ENCODE measurements at places on chromosomes 3 and 15. TPM values are rescaled to one million over a fixed set of nuclear protein-coding genes. Genes with fewer than 3 reads are reported as not detected.
A peak's percentile ranks its signal among the peaks of the same experiment; 100 is the strongest.

ZFYVE19 gene
- 15.5 TPM for polyA plus RNA-seq

SH3GL3 gene
- polyA plus RNA-seq: not detected

SLC2A2 gene
- not detected for polyA plus RNA-seq

PLSCR4 gene
- polyA plus RNA-seq: not detected

PROS1 gene
- not detected for polyA plus RNA-seq

LRRC31 gene
- polyA plus RNA-seq: not detected

ANKRD63 gene
- not detected for polyA plus RNA-seq

ADAMTS7 gene
- not detected for polyA plus RNA-seq

- DNase-seq: no peak
These were observed 182.6 kb upstream of the SLITRK3 start for GRCh38 chr3:165378761-165379160.

DNA sequence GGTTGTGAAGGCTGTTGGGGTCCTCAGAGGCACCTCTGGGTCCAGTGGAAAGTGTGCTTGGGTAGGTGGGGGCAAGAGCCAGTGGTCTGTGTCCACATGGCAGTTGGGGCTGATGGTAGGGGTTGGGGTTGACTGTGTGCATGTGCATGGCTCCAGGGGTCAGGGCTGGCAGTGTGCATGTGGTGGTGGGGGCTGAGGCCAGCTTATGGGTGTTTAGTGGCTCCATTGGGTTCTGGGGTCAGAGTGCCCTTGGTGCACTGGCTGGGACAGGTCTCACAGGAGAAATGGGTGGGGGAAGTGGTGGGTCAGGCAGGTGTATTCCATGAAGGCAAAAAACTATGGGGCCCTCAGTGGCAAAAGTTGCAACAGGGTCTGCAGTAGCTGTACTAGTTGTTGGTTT lies 97.9 kb downstream of the EDEM1 start:
- no peak for DNase-seq

DNA sequence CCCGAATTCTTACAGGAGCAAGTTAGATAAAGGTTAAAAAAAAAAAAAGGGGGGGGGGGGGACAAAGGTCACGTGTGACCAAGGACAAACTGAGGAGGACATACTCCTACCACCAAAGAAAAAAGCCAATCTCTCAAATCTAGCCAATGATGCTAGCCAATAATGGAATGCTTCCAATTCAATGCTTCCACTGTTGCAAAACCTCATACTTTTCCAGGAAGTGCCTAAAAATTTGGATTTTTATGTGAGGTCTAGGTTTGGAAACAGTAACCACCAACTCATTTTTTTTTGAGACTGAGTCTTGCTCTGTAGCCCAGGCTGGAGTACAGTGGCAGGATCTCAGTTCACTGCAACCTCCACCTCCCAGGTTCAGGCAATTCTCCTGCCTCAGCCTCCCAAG lies 11.4 kb downstream of the MSL2 start:
- no peak for DNase-seq

- no peak for DNase-seq
These were observed 33.6 kb downstream of the VGLL4 start for GRCh38 chr3:11610044-11610671.

GRCh38 chr3:164470471-164470870 lies 607.8 kb downstream of the SI start:
- no peak for DNase-seq

DNA sequence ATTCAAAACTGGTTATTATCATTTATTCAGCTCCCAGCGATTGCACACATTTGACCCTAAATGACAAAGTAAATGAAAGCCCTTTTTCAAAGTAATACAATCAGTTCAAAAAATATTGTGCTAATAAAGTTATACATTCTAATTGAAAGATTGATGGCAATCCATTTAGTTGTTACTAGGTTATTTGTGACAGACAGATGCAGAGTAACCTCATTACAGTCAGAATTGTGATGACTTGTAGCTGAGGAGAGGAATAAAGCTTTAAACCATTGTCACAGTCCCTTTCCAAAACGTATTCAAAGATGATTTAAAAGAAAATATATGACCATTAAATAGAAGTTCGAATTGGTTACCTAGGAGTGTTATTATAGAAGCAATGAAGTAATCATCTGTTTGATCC lies 86.1 kb downstream of the ROBO2 start:
- DNase-seq: no peak

DNA sequence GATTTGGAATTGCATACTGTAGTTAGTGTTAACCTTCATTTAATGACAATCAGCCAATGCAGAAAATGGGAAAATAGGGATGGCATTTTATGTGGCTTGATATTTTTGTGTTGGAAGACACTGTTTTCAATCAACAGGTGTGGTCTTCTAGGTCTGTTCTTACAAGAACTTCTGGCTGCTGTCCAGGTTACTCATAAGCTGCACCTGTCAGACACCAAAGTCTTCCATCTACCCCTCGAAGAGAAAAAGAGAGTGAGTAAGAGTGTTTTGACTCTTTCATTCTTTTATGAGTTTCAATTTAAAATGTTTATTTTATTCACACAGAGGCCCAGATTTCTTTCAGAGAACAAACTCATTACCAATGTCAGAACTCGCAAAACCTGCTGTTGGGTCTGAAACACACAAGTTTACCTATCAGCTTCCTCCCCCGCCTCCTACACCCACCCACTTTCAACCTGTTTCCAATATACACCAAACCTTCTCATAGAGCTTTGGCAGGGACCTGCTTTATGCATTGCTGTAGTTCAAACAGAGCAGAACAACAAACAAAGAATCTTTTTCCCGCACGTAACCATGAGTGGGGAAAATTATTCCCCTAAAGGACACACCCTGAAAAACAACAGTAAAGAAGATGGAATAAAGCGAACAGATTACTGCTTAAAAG lies 767.7 kb upstream of the ALCAM start:
- no peak for DNase-seq

- DNase-seq: no peak
These were observed 12.8 kb downstream of the SETD5 start for GRCh38 chr3:9409981-9410854.

DNA sequence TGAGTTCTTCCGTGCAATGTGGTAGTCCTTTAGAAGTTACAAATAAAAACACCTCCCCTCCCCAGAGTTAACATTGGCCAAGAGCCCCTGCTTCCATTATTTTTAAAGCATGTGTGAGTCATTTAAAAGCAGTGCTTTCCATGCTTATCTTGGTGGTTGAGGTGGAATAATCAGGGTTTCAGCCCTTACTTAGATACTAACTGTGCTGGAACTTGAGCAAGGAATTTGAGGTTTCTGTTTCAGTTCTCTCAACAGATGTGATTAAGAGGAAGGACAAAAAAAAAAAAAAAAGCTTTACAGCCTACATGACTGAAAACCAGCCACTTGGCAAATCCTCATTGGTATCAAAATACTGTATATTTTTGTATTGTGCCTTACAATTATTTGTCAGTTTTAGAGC lies 64.5 kb downstream of the CGNL1 start:
- DNase-seq: no peak

DNA sequence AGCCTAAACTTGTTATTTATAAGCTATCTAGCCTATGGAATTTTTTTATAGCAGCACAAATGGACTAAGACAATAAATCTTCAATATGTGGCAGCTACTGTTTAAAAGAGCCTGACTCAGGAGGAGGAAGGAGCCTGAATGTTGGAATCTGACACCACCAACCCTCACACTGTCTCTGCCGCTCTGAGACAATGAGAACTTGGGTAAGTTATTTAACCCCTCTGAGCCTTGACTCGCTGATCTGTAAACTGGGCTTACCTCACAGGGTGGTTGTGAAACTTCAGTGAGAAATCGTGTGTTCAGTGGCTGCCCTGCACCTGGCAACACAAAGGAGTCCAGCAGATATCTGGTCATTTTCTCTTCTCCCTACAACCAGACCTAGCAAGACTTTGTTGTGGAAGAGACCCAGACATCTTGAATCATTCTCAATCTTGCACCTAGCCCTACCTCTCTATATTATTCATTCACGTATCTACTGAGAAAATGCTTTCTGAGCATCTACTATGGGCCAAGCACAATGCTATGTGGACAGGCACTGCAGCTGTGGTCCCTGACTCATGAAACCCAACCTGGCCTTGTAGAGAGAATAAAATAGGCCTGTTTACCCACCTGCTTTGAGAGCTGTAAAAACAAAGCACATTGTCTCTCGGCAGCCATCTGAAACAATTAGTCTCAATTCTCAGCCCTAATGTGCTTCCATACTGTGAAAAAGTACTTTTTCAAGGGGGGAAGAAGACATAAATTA lies 81.9 kb upstream of the SLC25A36 start:
- DNase-seq: no peak

DNA sequence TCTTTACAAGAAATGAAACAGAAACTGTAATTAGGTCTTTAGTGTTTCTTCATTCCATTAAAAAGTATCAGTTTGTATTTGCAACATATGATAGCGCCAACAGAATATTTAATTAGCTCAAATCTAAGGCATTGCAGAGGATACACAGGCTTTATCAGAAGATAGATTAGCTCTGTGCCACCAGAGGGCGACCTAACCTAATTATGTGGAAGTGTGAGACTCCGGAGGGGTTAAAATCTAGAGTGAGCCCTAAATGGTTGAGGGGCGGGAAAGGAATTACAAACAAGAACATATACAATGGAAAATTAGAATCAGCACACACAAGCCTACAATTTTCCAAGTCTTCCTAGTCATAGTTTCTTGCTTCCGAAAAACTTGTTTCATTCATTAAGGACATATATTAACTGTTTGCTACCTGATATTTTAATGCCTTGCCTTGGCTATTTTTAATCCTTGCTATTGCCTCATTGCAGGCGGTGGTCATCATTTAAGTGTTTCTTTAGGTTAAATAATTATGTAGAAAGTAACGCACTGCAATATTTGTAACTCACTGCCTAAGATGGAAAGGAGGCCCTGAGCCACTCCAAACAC lies 18.0 kb upstream of the RYR3 start:
- DNase-seq: peak; percentile 36

GRCh38 chr3:144060881-144061280 lies 89.3 kb downstream of the DIPK2A start:
- DNase-seq: no peak

Measured in naive thymus-derived CD8-positive, alpha-beta T cell (primary cell).